Tongue (tissue), 3 donors: ENCODE measurements at places on chromosomes 5 and 9.

- peak; percentile 64 for DNase-seq
Measured at GRCh38 chr9:95425910-95426551, 90.7 kb downstream of the PTCH1 start.

GRCh38 chr9:21558079-21558478 is 76.0 kb upstream of the IFNE start:
- peak; percentile 18 for DNase-seq

DNA sequence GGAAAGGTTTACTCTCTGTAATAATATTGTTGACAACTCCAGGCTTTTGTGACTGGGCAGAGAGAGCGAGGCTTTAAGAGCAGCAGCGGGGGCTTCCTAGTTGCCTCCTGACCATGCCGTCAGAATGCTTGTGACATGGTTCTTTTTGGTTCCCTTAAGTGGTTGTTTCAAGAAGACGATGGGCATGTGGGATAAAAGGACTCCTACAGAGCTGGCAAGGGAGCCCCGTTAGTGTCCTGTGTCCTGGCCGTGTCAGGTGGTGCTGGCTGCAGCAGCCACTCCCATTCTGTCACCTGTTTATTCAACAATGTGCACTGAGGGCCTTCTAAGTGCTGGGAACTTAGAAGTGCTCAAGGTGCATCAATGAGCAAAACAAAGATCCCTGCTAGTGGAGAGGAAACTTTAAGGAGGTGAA is 19.7 kb downstream of the LCP2 start:
- no peak for DNase-seq

DNA sequence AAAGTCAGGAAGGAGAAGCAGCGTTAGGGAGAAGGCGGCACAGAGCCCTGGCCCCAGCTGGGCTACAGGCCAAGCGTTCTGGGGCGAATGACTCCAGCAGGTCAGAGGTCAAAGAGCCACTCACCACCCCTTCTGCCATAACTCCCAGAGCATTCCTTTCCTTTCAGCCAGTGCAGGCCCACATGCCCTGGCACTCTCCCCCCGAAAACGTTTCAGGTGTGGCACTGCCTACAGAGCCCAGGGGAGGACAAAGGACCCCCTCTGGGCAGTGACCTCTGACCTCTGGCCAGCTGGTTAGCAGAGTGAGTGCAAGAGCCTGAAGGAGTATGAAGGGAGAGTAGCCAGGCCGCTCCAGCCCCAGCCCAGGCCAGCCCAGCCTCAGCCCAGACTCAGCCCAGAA is 4.9 kb downstream of the ABCA2 start:
- DNase-seq, result no peak

DNA sequence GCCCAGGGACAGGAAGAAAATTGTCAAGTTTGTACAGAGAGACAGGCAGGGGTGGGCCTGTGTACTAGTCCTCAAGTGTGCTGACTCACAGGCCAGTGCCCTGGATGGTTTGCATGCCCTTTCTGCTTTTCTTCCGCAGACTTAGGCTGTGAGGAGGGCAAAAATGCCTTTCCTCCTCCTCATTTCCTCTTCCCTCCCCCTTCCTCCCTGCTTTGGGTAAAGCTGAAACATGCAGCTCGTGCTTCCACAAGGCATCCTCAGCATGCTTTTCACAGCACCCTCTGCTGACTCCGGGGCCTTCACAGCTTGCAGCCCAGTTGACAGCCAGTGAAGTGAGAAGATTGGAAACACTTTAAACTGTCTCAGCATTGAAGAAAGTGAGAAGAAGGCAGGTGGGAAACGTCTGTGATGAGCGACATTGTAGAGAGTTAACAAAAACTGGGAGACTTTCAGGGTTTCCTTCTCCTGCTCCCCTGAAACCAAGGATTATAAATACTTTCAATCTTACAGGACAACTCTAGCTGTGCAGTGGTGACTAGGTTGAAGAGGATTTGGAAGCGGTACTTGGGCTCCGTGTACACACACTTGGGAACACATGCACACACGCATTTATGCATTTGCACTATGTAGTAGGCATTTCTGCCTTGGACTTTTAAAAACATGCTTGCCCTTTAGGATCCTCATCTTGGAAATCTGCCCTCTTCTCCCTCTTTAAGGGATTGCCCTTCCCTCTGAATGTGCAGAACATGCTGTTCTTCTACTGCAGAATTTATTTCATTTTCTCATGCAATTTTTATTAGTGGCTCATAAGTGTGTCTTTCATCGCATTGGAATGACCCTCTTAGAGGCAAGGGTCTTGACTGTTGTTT is 138.8 kb downstream of the GRIA1 start:
- DNase-seq, result no peak
